ENCODE measurements at places on chromosomes 11 and 22.
A peak's percentile ranks its signal among the peaks of the same experiment; 100 is the strongest.

DNA sequence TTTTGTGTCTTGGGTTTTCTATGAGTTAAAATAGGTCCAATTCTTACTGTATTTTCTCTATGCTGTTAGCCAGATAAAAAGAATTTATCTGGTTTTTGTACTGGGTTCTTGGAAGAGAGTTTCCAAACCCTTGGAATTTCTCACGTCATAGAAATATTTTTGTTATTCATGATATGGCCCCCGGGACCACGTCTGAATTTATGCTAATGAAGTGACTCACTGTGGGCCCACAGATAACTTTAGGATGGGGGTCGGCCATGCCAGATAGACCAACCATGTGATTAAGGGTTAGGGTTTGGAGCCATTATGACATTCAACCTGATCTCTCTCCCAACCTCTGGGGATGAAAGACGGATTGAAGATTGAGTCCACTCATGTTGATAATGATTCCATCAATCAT is 35.6 kb upstream of the DDI1 start:
- DNase-seq: peak; percentile 64

GRCh38 chr22:40002935-40003715 is 8.4 kb downstream of the FAM83F start:
- DNase-seq: no peak

DNA sequence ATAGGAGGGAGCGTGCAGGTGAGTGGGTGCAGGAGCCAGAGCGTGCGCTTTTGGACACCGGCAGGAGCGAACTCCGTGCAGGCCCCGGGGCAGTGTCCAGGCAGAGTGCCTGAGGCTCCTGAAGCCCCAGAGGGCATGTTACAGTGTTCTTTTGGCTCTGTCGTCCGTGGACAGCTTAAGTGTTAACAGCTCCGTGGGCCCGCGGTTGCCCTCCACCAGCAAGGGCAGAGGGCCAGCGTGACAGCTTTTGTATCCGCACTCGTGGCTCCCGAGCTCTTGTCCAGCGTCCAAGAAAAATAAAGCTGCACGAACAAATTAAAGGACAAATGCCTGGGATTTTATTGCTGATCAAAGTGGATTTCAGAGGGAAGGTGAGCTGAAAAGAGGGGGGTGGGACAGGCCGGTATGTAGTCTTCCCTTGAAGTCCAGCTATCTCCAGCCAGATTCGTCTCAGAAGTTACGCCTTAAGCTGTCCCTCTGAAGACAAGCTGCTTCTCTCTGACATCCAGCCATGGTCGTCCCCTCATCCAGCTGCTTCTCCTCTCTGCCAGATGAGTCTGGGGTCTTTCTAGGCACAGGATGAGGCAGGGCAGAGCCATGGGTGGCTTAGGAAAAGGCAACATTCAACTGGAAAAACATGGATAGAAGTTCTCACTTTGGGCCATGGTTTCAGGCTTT is 968 bp upstream of the TMEM109 start:
- DNase-seq: no peak

DNA sequence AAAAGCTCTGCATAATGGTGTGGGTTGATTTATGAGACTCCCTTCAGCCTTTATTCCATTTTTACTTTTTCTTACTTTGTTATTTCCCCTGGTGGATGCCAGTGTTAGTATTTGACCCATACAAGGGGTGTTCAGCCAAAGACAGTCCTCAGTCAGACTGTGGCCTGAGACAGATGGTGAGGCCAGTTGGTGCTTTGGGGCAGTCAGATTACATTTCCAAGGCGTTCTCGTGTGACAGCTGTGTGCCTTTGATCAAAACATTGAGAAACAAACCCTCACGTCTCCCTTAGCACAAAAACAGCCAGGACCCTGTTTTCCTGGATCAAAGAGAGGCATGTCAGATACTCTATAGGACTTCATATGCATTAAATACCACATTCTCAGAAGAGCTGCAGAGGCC is 31.3 kb upstream of the SLN start:
- DNase-seq: no peak

DNA sequence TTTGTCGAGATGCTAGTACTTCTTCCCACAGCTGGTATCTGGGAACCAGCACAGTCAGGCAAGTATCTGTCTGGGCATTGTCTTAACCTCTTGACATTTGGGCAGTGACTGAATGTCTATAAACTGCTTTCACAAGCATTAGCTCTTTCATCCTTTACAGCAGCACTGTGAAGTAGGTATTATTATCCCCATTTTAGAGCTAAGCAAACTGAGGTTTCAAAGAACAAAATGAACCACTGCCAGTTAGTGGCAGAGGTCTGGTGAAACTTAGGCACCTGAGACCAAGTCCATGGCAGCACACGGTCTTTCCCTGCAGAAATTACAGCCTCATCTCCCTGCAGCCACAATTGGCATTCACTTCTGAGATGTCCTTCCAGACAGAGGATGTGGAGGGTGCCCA is 111.0 kb upstream of the TBCEL start:
- DNase-seq: no peak

All from fibroblast of mammary gland (primary cell).